ENCODE measurements at places on chromosomes 1 and 21.

DNA sequence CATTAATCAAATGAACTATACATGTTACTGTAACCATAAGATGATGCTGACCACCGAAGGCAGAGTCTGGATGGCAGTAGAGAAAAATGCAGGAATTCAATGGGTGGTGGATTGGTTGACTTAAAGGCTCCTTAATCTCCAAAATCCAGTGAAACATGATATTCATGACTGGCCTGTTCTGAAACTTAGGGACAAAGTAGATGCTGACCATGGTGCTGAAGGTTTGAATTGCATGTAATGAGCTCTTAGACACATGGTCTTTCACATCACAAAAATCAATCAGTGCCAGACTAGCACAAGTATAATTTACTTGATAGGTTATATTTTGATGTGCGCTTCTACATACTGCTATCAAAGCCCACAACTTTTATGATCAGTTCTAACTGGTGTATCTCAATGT is 30.9 kb upstream of the NTMT2 start:
- no peak for DNase-seq

- no peak for DNase-seq
These were observed 544.1 kb downstream of the KIF26B start for GRCh38 chr1:245698860-245699259.

- no peak for DNase-seq
These were observed 62.0 kb downstream of the PCNX2 start for GRCh38 chr1:233233508-233234040.

DNA sequence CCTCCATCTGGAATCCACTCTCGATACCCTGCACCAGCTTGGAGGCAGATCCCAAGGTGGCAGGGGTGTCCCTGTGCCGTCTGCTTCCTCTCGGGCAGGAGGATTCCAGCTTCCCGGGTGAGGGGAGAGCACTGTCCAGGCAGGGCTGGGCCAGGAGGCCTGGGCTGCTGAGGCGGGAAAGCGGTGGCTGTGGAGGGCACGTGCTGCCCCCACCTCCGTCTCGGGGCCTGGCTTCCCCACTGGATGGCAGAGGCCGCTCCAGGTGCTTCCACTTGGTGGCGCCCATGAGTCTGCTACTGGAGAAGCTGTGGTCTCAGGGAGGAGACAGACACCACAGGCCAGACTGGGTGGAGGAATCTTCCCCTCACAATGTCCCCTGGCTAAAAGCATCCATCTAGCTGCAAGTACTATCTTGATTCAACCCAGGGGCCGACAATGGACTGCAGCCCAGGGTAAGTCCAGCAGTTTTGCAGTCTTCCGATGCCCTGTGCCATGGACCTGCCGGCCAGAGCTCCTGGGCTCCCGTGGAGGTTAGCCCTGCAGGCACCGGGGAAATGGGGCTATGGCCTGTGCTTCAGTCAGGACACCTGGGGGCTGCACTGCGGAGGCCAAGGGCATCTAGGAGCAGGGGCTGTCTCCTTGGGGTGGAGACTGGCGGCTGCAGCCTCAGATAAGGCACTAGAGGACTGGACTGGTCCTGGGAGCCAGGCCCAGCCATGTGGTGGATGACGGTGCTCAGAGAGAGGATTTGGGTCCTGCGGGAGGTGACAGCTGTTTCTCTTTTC is 41.3 kb upstream of the EIF4G3 start:
- DNase-seq: no peak

GRCh38 chr1:231338270-231339128 is at the start of gene SPRTN:
SPRTN (plus strand) TSS chr1:231338293; CDS start chr1:231338384, 91 bp downstream.
- no peak for DNase-seq

All from thoracic aorta (tissue), 2 donors.